ENCODE measurements at places on chromosomes 2 and 18.

- ATAC-seq, result no peak
Observed at GRCh38 chr2:28630341-28630740, 121.3 kb upstream of the PPP1CB start.

DNA sequence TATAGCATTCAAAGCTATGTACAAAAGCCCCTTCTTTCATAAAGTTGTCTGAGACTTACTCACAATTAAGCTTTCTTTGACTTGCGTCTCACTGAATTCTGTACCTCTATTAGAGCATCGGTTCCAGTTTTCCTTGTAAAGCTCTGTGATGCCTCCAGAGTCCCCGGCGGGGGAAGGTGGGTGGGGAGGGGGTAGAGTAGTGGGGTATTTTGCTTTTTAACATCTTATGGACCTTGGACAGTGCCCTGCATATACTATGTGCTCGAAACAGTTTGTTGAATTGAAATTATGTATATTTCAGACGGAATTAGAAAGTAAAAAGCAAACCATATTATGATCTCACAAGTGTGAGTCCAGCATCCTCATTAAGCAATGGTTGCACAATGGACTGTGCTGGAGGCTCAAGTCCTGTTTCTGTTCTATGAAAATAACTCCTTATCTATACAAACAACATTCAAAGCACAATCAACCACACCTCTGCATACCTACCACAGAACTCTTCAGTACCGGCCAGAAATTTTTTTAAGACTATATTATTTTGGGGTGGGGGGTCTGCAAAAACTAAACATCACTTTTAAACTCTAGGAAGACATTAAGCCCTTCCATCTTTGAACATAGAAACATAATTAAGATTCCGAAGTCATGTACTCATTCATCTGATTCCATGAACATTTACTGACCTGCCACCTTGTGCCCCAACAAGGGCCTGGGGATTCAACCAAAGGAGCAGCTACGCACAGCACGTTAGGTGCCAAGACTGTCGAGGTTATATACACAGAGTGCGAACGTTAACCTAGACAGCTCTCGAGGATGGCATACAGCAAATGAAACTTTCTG lies 908 bp downstream of the STAT1 start:
- peak; percentile 8 for ATAC-seq

DNA sequence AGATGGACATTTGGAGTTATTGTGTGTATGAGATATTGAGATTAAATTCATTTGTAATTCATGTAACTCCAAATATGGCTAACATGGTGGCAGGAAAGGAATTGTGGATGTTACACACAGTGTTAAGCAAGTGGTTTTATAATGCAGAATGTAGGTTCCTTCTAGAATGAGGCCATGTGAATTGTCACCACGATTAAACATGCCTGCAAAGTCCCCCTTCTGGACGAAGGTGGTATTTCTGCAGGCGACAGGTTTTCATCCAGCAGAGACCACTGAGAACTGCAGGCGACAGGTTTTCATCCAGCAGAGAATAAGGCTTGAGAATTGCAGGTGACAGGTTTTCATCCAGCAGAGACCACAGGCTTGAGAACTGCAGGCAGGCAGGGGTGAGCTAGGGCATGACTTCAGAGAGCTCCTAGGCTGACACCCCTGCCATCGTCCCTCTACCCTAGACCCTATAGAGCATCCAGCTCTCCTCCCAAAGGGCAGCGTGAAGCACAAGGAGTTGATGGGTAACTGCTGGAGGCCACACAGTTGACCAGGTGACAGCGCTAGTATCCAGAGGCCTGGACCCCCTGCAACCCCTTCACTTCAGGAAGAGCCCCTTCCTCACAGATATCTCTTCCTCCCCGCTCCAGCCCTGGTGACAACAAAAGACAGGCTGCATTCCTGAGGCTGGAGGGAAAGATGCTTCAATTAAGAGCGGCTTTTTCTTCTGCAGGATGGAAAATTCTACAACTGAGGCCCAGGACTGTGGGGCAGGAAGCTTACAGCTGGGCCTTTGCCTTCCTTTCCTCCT lies 175.8 kb downstream of the LOXHD1 start:
- no peak for ATAC-seq

- ATAC-seq, result no peak
Observed at GRCh38 chr2:654896-655295, 22.3 kb downstream of the TMEM18 start.

- peak; percentile 72 for ATAC-seq
Observed at GRCh38 chr2:54054271-54054670, 61.1 kb upstream of the ACYP2 start.

DNA sequence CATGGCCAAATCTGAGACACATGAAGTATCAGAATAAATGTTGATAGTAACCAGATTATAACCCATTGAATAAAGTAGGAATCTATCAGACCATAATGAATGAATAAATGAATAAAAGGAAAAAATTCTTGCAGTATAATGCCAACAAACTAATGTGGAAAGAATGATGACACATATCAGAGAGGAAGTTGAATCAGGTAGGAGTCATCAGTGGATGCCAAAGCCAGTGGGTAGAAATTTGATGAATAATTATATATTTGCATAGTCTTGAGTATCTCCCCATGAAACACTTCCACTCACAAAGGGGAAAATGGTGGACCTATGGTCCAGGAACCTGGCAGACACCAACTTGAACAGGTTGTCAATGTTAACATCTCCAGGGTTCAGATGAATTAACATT lies 68.6 kb downstream of the GALNT3 start:
- ATAC-seq, result peak; percentile 64

DNA sequence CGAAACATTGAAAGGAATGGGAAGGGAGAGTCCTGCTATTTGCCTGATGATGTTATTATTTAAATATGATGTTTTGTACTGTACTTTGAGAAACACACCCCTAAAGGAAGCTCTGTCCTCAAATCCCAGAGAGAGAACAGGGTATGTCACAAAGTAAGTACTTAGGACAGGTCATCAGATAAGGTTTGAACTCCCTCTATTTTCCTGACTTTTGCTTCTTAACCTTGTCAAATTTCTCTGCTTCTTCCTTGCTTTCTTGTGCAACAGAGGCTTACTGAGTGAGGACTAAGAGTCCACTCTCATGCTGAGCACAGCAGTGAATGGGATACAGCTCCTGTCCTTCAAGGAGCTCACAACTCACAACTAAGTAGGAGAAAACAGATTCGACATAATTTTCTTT lies 3.7 kb downstream of the DGUOK start:
- no peak for ATAC-seq

DNA sequence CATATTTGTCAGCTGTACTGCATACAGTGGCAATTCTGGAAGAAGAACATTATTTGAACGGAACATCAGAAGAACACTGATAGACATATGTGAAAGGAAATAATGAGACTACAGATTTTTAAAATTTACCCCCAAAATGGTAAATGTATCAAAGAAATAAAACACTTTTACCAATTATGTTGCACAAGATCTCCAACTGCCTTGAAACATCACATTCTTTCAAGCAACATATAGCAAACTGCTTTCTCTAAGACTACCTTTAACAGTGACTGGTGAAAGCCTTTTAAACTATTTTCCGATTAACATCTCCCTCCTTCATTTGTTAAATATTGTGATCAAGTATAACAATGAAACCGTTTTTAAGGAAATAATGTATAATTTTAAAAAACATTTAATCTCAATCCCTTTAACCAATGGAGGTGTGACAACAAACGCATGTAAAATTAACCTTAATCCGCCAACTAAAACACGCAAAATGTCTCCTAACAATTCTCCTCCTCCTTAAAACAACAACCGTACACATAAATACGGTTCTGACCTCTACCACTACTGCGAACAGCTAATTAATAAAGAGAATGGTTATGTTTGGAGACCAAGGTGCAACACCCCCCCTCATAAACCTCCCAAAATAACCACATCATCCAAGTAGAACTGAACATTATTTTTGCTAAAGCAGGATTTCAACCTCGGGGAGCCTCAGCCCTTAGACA lies 2.4 kb downstream of the FBXO11 start:
- no peak for ATAC-seq

- ATAC-seq, result no peak
Observed at GRCh38 chr2:233021771-233022170, 8.7 kb upstream of the NGEF start.

- ATAC-seq, result no peak
Observed at GRCh38 chr2:85531589-85531988, 7.4 kb upstream of the MAT2A start.

DNA sequence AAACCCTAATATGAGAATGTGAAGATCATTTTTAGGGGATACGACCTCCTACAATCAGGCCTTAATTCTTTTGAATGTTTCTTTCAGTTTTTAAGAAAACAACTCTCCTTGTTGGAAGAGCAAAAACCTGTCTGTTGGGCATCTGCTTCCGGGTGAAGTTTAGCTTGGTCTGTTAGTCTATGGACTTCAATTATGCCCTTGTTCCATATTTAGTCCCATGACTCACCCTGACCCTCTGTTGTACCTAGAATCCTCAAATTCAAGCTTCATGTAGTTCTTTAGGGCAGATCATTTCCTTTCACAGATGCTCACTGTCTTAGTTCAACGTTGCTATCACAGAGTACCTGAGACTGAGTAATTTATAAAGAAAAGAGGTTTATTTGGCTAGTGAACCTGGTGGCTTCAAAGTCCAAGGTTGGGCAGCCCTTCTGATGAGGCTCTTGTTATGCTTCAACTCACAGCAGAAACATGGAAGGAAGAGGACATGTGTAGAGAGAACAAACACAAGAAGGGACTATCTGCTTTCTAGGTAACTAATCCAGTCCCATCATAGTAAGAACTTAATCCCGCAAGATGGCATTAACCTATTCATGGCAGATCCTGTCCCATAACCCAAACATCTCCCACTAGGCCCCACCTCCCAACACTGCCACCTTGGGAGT lies 82.5 kb upstream of the SERPINE2 start:
- ATAC-seq, result no peak

DNA sequence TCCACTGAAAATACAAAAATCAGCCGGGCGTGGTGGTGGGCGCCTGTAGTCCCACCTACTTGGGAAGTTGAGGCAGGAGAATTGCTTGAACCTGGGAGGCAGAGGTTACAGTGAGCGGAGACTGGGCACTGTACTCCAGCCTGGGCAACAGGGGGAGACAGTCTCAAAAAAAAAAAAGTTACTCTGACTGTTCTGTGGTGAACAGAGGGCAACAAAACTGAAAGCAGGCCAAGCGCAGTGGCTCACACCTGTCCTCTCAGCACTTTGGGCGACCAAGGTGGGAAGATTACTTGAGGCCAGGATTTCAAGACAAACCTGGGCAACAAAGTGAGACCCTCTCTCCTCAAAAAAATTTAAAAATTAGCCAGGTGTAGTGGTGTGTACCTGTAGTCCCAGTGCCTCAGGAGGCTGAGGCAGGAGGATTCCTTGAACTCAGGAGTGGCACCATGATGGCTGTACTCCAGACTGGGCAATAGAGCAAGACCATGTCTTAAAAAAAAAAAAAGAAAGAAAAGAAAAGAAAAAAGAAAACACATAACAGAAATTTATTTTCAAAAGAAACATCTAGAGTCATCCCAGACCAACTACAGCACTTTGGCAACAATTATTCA lies 13.6 kb upstream of the RTN4 start:
- no peak for ATAC-seq

DNA sequence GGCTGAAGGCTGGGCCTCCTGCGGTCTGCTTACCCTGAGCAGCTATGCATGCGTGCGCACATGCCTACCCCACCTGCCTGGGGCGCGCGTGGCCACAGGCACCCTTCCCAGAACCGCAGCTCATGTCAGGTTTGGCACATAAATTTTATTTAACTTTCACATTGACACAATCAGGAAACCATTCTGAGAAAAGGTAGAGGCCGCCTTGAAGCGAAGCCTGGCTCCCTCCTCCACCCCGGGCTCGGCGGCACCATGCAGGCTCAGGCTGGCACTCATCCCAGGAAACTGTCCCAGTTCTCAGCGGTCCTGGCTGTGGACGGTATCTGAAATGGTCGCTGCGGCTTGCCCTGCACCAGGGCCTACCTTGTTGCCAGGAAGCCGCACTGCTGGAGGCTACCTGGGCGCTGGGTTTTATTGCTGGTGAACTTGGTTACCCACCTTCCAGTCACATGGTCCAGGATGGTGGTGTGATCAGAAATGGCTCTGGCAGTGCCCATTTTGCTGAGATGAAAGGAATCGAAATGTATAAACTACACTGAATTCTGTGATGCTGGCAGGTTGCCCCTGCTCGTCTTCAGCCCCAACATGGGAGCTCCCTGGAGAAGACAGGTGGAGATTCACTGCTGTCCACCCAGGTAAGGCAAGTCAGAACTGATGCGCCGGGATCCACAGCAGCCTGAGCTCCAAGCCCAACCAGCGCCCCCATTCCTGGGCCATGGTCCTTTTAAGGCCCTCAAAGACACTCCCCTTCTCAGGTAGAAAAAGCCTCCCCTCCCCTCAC lies 25.5 kb downstream of the CHST10 start:
- ATAC-seq, result no peak

DNA sequence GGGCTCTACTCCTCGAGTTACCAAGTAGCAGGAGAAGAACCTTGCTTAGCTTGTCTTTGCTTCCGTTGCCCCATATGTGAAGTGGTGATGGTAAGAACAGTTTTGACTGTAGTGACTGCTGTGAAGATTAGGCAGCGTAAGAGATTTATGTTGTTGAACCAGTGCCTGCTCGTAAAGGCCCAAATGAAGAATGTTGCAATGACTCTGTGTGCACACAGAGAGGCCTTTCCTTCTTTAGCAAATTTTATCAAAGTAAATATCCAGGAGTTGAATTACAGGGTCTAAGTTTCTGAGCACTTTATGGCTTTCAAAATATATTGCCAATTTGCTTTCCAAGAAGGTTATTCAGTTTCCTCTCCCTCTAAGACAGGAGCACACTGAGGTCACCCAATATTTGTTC lies 14.5 kb downstream of the NTSR2 start:
- ATAC-seq, result no peak

DNA sequence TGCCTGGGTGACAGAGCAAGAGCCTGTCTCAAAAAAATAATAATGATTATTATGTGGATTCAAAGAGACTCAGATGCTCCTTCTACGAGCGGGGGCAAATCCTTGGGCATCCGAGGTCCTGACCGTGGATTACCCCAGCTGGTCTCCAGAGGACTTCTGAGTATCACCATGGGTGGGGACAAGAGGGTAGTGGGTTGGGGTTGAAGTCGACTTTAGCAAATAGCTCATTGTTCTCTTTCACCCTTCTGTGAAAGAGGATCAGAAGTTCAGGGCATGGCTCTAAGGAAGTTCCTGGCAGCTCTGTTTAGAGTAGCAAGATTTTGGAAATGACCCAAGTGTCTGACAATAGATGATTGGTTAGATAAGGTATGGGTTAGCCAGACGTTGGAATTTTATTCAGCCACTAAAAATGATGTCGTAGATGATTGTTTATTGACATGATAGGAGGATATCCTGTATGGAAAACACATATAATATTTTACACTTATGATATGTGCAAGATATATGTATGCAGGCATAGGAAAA lies 59.0 kb upstream of the SPRED2 start:
- ATAC-seq, result no peak

- no peak for ATAC-seq
Observed at GRCh38 chr18:13388586-13389490, 170.3 kb downstream of the LDLRAD4 start.

- ATAC-seq, result no peak
Observed at GRCh38 chr2:47501374-47502200, 98.6 kb downstream of the MSH2 start.

DNA sequence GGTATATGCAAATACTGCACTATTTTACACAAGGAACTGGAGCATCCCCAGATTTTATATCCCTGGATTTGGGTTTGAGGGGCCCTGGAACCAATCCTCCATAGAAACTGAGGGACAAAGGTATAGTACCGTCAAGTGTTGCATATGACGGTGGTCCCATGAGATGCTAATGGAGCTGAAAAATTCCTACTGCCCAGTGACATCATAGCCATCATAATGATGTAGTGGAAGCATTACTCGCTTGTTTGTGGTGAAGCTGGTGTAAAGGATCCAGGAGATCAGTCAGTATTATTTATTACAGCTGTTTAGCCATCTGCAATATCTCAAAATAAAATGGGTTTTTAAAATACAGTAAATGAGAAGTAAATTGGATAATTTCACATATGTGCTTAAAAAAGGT lies 496.6 kb upstream of the HS6ST1 start:
- no peak for ATAC-seq

Data from activated CD4-positive, CD25-positive, alpha-beta regulatory T cell treated with anti-CD3 and anti-CD28 coated beads, Interleukin-2, amount 50 U/mL, for 24 hours (primary cell).